ENCODE measurements at places on chromosomes 2 and 18.

- no peak for DNase-seq
These were observed 6.7 kb downstream of the LMAN1 start for GRCh38 chr18:59352250-59352855.

DNA sequence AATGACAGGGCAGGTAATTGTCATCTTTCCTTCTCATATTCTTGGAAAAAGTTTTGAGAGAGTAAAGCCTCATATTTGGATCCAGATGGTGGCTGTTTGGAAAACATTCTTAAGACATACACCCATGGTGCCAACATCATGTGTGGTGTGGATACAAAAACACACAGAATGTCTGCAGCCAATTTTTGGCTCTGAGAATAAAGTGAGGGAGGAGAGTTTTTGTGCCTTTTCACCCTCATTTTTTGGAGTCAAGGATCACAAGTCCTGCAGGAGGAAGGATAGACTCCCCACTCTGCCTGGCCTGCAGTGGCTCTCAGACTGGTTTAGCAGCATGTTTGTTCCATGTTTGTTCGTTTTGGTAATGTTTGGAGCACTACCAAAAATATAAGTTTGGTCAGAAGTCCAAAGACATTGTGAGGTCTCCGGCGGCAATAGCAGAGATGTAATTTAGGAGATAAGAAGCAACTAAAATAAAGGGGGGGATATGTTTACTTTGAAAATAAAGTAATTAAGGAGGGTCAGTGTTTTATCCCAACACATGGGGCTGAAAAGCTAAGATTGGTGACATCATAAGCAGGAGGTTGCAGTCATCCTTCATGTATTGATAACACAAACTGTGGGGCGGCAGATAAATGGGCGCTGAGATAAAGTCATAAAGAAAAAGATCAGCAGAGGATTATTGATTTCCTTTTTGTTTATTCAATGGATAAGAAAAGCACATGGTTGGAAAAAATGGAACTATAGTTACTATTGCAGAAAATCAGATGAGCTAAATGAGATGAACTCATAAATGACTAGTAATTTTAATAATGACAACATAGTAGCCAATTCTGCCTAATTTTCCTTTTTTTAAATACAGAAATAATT is 655 bp downstream of the NOSTRIN start:
- no peak for DNase-seq

- no peak for DNase-seq
These were observed 93.5 kb upstream of the MGAT4A start for GRCh38 chr2:98824256-98825019.

DNA sequence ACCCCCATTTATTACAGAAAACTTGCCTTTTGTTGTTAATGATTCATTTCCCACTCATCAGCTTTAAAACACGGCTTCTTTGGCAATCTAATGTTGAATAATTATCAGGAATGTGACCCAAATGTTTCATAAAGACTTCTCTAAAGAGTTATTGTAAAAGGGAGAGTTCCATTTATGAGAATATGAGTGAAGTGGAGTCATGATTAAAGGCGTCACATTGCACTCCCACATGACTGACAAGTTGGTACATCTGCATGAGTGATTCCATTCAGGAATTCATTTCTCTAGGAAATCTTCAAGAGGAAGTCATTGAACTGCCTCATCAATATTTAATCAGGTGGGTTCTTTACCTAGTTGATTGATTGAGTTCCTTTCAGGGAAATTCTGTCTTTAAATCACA is 184.8 kb downstream of the LNPK start:
- DNase-seq = no peak

DNA sequence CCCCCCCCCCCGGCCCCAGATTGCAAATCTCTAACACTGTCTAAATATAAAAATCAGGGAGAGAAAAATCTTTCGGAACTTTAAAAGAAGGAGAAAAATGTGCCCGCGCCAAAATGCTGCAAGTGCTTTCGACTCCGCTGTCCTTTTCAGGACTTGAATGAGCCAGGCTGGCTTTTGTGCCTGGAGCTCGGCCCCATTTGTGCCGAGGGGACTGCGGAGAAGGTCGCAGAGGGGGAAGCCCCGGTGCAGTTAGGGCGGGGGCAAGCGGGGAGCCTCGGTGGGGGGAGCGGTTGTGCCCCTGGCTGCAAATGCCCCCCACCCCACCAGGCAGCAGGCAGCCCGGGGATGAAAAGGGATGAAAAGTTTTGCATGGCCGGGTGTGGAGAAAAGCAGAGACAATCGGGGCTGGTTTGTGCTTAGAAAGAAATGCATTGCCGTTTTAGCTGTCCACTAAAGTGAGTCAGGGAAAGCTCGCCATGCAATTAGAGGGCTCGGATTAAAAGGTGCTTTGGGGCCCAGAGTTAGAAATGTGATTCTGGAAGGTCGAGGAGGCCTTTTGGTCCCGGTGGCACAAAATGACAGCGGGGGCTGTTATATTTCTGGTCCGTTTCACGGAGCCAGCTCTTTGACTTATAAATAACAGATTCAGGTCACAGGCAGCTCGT is 1.6 kb downstream of the INHBB start:
- DNase-seq = no peak

DNA sequence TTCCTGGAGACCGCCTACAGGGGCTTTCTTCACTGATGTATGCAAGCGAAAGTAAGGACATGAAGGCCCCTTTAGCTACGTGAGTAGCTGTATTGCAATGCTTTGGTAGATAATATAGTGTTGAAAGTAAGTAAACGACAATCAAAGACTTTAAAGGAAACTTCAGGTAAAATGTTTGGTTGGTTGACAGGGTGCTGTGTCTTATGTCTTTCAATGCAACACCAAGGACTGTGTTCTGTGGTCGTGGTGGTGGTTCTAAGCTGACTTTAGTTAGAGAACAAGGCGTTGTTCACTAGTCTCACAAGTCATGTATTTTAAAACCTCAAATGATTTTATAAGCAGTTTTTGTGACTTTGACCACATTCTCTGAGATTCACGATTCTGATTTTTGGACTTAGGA is 58.0 kb upstream of the CABYR start:
- DNase-seq = no peak

- no peak for DNase-seq
These were observed 16.8 kb downstream of the PPP1CB start for GRCh38 chr2:28768422-28768821.

DNA sequence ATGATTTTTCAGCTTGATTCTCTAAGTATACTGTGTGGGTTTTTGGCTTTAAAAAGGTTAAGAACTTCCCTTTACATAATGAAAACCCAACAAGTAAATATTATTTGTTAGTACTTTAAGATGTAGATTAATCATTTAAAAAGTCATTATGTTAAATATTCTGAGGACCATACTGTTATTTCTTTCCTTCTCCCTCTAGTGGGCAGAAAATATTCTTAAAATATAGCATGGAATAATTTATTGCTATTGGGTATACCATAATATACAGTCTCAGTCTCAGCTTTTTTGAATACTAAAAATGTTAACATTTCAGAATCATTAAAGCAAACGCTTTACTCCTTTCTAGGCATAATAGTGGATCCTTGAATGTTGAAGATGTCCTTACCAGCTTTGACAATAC is 28.1 kb downstream of the CAMKMT start:
- no peak for DNase-seq

GRCh38 chr2:14635391-14635871 is 2.9 kb downstream of the LRATD1 start:
- peak; percentile 77 for DNase-seq

GRCh38 chr2:43041661-43042360 is 184.6 kb downstream of the ZFP36L2 start:
- DNase-seq = no peak

GRCh38 chr2:190843890-190844699 is 36.5 kb upstream of the GLS start:
- no peak for DNase-seq

DNA sequence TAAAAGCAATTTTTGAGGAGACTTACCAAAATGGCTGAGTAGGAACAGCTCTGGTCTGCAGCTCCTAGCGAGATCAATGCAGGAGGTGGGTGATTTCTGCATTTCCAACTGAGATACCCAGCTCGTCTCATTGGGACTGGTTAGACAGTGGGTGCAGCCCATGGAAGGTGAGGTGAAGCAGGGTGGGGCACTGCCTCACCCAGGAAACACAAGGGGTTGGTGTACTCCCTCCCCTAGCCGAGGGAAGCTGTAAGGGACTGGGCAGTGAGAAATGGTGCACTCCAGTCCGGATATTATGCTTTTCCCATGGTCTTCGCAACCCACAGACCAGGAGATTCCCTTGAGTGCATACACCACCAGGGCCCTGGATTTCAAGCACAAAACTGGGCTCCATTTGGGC is 419.0 kb downstream of the NUP35 start:
- DNase-seq = no peak

DNA sequence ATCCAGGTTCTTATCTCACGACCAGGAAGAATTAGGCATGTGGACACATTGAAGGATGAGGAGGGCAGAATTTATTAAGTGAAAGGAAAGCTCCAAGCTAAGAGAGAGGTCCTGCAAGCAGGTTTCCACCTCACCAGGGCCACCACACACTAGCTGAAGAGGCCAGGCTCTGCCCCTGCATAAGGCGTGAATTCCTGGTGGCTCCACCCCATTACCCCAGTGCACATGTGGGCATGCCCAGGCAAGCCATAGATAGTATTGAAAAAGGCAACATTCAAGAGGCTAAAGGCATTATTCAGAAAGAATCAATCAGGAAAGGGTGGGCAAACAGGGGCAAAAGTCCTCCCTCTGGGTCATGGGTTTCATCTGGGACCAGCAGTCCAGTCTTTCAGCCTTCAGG is 30.9 kb upstream of the GRP start:
- no peak for DNase-seq

- no peak for DNase-seq
These were observed 277.4 kb downstream of the TNS1 start for GRCh38 chr2:217725409-217725808.

DNA sequence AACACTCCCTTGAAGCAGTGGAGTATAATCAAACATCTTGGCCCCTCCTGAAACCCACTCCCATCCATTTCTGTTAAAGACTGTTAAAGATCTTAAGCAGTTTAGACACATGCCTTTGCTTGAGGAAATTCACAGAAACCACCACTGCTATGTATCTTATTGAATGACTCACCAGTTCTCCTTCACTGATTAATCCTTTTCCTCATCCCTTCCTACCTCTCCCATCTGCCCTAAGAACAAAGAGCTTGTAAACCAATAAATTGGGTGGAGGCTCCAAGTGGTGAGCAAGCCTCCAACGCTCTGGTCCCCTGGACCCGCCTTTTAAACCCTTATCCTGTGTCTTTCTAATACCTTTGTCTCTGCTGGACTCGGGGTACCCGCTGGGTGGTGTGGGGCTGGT is 746.1 kb downstream of the LRP1B start:
- DNase-seq = no peak

DNA sequence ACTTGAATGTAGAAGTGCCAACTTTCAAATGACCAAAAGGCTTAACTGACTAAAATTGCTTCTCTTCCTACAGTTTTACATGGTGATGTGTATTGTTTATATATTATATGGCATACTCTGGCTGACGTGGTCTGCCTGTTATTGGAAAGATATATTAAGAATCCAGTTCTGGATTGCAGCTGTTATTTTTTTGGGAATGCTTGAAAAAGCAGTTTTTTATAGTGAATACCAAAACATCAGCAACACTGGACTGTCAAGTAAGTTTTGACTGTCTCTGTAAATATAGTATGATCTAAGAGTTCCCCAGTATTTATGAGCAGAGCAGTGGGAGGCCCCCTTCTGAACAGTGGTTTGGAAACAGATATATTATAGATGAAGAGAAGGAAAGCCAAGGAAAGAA is 26.2 kb downstream of the TMEM87B start:
- no peak for DNase-seq

DNA sequence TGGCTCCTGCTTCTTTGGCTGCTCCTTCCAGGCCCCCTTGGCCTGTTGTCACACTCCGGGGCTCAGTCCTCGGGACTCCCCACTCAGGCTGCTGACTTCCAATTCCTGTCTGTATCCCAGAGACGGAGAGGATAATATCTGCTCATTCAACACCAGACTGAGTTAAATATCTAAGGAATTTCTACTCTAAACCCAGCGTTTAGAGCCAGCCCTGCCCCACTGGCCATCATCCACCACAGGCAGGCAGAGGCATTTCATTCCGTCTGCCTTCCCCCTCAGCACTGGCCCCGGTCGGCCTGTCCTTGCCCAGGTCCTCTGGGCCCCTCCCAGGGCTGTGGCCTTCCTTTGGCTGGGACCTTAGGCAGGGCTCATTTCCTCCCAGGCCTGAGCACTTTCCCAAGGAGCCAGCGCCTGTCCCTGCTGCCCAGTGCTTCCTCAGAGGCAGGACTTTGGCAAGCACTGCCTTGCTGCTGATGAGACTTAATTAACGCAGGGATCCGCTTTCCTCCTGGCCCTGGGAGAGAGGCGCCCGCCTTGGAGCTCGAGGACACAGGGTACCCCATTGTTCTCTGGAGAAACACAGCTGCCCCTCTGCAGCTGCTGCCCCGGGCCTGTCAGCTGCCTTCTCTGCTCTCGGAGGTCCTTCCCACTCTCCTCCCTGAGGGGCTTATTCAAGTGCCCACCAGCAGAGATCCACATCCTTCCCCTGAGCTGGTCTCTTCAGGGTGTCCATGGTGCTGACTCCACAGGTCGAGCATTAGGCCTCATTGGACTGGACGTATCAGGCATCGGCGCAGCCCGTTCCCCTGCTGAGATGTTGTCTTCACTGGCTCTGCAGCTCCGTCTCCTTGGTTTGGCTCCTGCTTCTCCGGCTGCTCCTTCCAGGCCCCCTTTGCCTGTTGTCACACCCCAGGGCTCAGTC is 42.8 kb downstream of the ATOH8 start:
- no peak for DNase-seq

DNA sequence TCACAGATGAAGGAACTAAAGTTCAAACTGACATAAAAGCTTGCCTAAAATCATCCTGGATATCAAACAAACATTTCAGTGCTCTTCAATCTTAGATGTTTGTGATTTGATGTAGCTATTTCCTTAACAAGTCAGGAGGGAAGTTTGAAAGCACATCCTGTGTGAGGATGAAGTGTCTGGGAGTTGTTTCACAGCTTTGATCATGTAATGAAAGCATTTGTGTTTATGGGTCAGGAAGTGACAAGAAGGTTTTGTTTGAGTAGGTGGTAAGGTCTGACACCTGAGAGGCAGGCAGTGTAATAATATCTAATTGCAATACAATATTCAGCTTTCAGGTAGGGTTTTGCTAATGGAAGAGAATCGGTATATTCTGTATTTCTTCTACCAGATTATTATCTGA is 26.0 kb upstream of the CSRNP3 start:
- DNase-seq = no peak

DNA sequence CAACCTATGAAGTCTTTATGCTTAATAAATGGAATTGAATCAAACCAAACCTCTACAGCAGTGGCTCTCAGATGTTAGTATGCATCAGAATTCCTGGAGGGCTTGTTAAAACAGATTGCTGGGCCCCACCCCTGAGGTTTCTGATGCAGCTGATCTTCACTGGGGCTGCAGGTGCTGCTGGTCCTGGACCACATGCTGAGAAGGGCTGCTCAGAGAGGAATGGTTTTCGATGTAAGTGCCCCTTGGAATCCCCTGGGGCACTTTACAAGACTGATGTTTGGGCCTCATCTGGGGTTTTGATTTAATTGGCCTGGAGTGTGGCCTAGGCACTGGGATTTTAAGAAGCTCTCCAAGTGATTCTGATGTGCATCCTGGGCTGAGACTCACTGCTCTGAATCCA is 403.8 kb upstream of the HS6ST1 start:
- no peak for DNase-seq

- no peak for DNase-seq
These were observed 4.3 kb downstream of the ATP6V1B1 start for GRCh38 chr2:70939839-70940580.
